CD4-positive, alpha-beta T cell treated with Interleukin-4 for 1 hour (primary cell): ENCODE measurements at places on chromosomes 1 and 21.
A peak's percentile ranks its signal among the peaks of the same experiment; 100 is the strongest.

- no peak for DNase-seq
These were observed 40.4 kb upstream of the SYNC start for GRCh38 chr1:32742956-32743355.

DNA sequence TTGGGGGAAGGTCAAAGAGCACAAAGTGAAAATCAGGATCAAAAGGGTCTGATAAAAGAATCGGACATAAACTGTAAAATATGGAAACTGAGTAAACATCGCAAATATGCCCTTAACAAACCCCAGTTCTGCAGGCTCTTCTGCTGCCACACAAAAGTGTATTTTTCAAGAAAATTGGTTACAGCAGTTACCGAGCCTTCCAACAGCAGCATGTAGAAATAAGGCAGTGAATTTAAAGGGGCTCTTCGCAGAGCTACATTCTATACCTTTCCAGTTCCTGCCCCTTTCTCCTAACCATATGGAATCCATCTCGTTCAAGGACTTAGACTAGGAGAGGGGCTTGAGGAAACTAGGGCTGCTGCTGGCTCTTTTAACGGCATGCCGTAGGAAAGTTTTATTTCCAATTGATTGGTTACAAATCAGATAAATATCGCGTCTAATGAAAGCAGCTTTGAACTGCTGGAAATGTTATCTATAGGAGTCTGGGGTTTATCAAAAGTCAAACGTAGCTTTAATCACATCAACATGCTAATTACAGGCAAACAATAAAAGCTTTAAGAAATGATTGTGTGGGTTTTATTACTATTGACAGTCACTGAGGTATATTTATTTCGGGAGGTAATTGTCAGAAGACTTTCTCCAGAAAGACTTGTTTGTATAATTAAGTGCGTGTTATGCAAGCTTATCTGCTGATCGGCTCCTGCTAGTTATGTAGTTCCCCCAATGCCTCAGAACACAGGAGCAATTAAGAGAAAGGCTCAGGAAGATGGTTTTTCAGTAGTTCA lies 59.1 kb downstream of the GORAB start:
- DNase-seq, result no peak

GRCh38 chr1:201505503-201505890 lies 1.4 kb downstream of the CSRP1 start:
- DNase-seq, result no peak

GRCh38 chr1:221636967-221637366 lies 104.9 kb downstream of the DUSP10 start:
- DNase-seq, result no peak

- DNase-seq, result no peak
These were observed 507.1 kb downstream of the PLPP3 start for GRCh38 chr1:56072310-56072709.

DNA sequence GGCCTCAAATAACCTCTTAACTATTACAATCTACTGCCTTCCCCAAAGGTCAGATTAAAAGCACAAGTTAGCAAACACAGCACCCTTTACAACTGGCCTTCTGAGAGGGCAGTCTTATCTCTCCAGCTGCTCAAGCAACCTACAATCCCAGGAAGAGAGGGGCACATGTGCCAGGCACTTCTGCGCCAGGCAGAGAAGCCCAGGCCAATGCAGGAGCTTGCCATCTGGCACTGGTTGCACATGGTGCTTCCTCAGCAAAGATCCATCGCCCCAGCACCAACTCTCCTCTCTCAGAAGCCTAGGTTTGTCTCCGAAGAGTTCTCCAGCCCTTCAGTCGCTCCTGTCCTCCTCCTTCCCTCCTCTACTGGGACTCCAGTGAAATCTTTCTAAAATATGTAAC lies 2.5 kb downstream of the STK40 start:
- no peak for DNase-seq

- no peak for DNase-seq
These were observed 44.7 kb upstream of the C8B start for GRCh38 chr1:57010511-57010910.

DNA sequence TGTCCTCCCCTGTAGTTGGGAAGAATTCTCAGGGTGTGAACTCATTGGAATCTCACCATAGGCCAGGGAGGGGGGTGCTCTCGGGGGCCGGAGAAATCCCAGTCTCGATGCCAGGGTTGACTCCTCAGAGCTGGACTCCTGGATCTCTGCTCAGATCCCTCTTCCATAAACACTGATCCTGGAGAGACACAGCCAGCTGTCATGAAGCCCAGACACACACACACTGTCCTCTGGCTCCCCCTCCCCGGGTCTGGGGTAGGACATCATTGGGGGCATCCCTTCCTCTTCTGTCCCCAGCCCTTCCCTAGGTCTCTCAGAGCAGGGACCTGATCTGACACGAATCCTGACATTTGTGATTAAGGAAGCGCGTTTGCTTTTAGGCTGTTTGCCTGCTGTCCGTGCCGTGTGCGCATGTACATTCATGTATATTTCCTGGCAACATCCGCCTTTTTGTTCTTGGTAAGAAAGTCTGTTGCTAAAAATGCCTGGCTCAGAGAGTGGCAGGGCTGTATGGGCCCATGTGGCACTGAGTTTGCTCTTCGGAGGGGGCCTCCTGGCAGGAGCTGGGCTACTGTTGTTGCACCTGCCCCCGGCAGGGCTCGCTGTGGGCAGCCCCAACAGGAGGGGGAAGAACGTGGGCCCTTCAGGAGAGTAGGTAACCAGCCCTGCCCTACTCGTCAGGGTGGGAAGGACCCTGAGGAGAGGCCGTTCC lies 45.4 kb upstream of the SELENON start:
- DNase-seq, result peak; percentile 17

GRCh38 chr1:110205591-110206155 lies 4.4 kb upstream of the KCNC4 start:
- DNase-seq, result no peak

GRCh38 chr1:5571861-5572401 lies 420.3 kb downstream of the NPHP4 start:
- DNase-seq, result no peak

- no peak for DNase-seq
These were observed 3.4 kb downstream of the FCER1G start for GRCh38 chr1:161218301-161219077.

DNA sequence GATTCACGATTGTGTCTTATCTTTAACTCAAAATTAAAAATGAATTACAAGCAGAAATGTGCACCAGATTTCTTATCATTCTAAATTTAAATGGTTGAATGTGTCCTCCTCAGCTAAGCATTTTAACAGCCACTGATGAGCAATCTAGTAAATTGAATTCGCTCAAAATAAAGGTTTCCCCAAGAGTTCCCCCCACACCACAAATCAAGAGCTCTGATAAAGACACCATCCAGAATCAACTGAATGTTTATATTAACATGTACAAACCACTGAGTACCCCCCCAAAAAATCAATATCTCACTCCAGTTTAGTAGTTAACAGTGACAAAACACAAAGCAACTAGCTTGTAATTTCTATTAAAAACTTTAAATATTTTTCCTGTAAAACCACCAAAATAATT lies 1.9 kb downstream of the GPBP1L1 start:
- no peak for DNase-seq

- peak; percentile 13 for DNase-seq
These were observed 1.9 kb downstream of the HDGF start for GRCh38 chr1:156749419-156750118.

DNA sequence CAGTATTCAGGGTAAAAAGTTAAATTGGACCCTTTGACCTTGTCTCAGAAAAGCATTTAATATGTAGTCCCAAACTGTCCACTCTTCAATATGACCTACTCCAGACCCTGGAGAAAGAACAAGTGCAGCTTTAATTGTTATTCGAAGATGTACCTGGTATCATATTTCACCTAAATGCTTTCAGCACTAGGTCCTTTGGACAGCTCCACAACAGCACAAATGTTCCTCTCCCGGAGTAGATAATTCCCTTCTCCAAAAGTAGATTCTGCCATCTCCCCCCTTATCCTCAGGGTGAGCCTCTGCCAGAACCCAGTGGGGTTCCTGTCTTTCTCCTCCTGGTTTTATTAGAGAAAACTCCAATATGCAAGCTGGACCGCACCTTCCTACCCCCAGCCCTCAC lies 104.5 kb upstream of the AJAP1 start:
- DNase-seq, result no peak

DNA sequence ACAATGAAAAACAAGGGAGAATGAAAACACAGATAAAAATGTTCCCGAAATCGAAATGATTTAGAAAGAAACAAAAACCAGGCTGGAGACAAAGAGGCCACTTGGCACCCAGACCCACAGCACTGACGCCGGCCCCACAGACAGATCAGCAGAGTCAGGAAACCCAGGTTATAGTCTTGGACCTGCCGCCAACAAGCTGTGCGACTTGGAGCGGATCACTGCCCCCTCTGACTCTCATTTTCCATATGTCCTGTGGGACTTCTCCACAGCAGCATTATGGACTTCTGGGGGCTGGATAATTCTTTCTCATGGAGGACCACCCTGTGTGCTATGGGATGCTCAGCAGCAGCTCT lies 72.4 kb downstream of the MATN1 start:
- no peak for DNase-seq

GRCh38 chr1:210428696-210429095 lies 100.0 kb downstream of the HHAT start:
- no peak for DNase-seq

DNA sequence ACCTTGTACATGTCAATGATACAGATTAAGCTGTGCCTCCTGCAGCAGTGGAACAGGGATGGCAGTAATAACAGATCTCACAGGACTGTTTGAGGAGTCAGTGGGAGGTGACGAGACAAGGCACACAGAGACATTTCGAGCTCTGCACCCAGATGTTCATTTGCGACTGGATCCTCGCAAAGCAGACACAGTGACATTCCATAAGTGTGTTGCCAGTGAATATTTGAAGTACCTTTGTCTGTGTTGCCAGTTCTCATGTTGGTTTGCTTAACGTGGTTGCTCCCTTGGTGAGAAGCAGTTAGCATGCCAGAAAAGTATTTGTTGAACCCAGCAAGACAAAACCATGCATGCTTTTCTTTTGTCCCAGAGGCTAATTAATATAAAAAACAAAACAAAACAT lies 67.0 kb downstream of the NID1 start:
- no peak for DNase-seq

GRCh38 chr1:53294567-53294966 lies 33.3 kb downstream of the LRP8 start:
- DNase-seq, result no peak

- no peak for DNase-seq
These were observed 6.7 kb downstream of the TMEM201 start for GRCh38 chr1:9595156-9595967.

DNA sequence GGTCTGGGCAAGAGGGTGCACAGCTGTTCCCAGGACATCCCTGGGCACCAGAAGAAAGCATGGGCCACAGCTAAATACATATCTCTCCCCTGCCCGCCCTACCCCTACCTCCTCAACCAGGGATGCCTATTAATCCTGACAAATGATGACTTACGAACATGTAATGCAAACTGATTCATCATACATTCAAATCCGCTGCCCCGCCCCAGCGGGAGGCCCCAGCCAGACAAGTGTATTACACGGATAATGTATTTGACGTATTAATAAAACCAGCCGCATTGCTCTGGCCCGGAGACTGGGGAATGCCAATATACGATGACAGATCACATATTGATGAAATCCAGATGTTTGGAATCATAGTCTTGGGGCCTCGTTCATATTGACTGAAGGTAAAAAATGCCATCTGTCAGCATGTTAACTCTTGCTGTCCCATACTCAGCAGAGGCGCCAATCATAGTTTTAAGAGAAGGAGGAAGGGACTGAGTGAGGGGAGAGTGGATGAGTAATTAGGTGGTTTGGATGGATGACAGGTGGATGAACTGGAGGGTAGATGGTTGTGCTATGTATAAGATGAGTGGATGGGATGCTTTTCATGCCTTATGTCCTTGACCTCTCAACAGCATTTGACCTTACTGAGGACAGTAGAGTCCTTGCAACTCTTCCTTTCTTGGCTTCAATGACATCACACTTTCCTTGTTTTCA lies 68.2 kb downstream of the TMEM53 start:
- no peak for DNase-seq

DNA sequence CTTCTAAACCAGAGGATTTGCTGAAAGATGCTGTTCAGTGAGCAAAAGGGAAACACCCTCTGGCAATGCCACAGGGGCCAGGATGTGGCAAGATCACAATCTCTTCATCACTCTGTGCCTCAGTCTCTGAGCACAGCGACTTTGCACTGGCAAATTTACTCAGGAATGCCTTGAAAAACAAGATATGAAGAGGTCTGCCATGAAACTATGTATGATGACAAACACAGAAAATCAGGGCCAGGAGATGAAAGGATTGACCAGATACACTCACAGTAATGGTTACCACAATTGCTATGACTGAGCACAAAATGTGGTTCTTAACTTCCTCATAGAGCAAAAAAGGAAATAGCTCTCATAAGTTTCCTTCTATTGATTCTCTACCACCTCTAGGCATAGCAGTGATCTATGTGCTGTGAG lies 5.8 kb downstream of the TTC13 start:
- peak; percentile 64 for DNase-seq

- DNase-seq, result no peak
These were observed 1.9 kb downstream of the ETNK2 start for GRCh38 chr1:204149635-204150565.

DNA sequence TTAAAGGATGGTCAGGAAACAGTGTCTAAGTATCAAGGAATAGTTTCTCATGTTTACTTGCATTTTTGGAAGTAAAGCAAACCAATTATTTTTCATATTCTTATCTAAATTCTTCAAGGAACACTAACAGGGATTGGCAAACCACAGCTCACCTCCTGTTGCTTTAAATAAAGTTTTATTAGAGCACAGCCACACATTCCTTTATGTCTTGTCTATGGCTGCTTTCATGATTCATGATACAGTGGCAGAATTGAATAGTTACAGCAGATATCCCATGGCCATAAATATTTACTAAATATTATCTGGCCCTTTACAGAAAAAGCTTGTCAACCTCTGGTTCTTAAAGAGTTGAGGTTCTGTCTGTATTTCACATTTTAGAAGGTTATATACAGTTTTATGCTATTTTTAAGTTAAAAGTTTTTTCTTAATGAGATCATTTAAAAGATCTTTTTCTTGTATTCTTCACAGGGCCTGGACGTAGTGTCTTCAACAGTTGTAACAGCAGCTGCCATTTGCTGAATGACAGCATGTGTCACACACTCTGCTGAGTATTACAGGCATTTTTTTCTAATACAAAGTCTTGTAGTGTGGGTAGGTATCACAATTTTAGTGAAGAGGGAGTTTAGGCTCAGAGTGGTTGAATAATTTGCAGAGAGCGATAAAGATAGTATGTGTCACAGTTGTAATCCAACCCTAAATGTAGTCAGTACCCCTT lies 2.6 kb downstream of the ZNF691 start:
- no peak for DNase-seq

DNA sequence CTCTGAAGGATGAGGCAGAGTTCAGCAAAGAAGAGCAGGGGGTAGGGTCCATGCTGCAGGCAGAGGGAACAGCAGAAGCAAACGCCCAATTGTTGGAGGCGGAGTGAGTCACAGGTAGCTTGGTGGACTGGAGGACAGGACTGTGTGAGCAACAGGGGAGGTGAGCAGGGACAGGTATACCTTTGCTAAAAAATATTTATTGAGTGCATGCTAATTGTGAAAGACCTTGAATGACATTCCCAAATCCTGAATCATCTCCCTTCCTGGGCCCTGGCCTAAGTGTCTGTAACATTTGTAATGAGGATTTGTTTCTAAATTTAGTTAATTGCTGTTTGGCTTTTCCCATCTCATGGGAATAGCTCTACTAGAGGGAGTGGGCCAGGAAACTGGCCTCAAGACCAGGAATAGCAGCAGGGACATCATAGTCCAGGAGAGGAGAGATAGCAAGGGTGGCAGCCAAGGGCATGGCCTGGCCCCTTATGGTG lies 123.7 kb downstream of the FOXD2 start:
- DNase-seq, result no peak

- no peak for DNase-seq
These were observed 5.2 kb downstream of the APP start for GRCh38 chr21:26165331-26165730.
